ENCODE measurements at places on chromosomes 6 and 20.

GRCh38 chr6:11142296-11143027 is 30.9 kb upstream of the ERVFRD-1 start:
- no peak for DNase-seq

DNA sequence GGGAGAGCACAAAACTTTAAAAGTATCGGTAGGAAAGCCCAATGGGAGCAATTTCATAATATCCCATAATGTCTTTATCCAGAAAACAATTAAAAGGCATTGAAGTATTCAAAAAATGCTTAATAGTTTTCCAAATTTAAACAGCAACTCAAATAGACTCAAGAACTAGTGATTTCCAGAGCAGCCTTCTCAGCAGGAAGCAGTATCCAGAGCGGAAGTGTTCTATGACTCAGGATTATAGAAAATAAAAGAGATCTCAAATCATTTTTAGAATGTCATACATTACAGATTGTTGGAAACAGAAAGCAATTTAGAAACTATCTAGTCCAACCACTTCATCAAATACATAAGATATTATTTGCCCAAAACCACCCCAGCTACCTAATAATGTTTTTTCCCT is 79.3 kb downstream of the COL12A1 start:
- no peak for DNase-seq

DNA sequence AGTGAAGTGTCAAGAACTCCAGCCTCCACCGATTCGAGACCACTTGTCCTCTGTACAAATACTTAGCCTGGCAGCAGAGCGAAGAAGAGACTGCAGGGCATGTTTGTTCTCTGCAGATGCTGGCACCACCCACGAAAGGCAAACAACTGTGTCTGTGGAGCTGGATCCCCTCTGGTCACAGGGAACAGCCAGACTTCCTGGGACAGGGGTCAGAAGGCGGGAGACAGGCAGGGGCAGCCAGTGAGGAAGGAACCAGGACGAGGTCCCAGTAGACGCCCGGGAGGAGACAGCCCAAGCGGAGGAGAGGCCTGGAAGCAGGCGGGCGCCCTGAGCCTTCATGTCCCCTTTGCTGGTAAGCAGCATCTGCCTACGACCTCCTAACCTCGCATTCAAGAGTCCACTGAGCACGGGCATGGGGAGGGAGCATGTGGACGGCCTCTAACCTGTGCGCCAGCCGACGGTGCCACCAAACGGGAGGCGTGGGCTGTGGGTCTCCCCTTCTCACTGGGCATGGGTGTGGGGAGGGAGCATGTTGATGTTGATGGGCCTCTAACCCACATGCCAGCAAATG is 265.5 kb downstream of the DLL1 start:
- DNase-seq: no peak

- DNase-seq: no peak
Measured at GRCh38 chr20:38599410-38599882, 2.2 kb upstream of the ARHGAP40 start.
